ENCODE measurements at places on chromosomes 2 and 18.
A peak's percentile ranks its signal among the peaks of the same experiment; 100 is the strongest.

DNA sequence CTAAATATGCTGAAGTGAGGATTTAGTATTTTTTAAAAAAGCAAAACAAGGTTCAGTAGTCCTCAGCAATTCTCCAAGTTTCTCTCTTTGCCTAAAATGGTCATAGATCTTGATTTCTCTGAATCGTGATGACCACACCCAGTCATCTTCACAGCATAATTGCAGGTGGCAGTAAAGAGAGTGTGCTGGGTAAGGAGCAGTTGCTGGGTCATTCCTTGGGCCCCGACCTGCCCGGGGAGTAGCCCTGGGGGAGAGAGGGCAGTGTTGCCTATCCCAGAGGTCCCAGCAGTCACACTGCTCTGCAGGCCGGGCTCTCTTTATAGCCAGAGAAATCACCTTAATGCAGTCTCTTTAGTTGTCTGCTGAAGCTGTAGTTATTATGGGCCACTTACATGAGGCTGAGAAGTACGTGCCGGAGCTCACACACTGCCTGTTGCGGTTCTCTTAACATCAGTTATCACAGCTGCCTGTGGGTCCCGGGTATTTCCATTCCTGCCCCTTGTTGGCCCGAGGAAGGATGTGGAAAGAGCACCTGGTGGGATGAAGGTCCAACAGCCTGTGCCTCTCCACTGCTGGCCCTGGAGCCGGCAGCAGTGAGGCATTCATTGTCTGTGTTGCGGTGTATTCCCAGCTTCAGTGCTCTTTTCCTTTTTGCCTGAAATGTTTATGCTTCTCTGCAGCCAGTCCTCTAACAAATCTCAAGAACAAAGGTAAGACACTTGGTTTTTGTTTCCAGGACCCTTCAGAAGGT lies 230.1 kb downstream of the ALPK2 start:
- no peak for DNase-seq

DNA sequence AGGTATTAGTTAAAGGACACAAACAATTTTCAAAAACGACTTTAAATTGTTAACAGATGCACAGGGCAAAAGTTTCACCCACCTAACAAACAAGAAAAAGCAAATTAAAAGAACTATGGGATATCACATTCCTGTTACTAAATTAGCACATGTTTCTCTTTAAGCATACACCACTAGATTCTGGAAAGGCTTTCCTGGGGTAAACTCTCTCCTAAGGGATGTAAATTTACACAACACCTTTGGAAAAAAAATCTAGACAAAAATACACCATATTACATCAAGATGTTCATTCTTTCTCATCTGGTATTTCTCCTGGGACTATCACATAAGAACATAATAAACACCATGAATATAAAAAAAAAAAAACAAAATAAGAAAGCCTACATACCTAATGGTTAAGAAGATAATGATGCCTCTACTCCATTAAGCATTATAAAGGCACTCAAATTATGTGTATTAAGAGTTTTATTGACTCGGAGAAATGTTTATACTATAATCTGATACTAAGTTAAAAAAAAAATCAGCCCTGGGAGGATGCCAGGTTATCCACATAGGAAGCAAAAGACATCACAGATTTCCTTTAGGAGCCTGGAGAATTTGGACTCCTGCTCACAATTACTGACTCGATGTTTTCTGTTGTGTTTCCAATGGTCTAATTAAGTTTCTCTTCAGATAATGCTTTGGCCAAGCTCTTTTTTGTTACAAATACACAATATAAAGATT lies 82.8 kb upstream of the AFF3 start:
- DNase-seq = no peak

- no peak for DNase-seq
These were observed 3.1 kb upstream of the DSEL start for GRCh38 chr18:67519592-67519991.

GRCh38 chr2:104547221-104547620 lies 306.7 kb upstream of the POU3F3 start:
- no peak for DNase-seq

- no peak for DNase-seq
These were observed 124.5 kb upstream of the BARD1 start for GRCh38 chr2:214934006-214934405.

- DNase-seq = peak; percentile 70
These were observed 97.6 kb downstream of the NDUFA10 start for GRCh38 chr2:239927424-239927981.

DNA sequence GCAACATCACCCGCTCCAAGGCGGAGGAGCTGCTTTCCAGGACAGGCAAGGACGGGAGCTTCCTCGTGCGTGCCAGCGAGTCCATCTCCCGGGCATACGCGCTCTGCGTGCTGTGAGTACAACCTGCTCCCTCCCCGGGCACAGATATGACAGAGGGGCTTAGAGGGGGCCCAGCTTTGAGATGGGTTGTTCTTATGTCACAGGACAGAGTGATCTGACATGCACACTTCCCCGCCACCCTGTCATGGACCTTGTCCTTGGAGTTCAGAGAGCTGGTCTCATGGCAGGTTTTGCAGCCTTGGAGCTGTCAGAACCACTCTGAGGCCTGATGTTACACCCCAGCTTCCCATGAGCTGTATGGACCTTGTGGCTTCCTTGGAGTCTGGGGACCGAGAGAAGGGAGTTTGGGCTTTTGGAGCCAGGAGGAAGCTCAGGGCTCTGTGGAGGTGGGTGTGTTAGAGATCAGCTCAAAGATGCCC lies 398 bp downstream of the INPP5D start:
- no peak for DNase-seq

GRCh38 chr2:86017901-86018896 lies 87.5 kb downstream of the POLR1A start:
- DNase-seq = no peak

GRCh38 chr2:158663796-158664195 lies 131.3 kb upstream of the DAPL1 start:
- no peak for DNase-seq

- DNase-seq = peak; percentile 23
These were observed 8.6 kb downstream of the RBMS1 start for GRCh38 chr2:160484859-160485520.

GRCh38 chr2:102453501-102453900 lies 19.5 kb upstream of the SLC9A4 start:
- DNase-seq = no peak

DNA sequence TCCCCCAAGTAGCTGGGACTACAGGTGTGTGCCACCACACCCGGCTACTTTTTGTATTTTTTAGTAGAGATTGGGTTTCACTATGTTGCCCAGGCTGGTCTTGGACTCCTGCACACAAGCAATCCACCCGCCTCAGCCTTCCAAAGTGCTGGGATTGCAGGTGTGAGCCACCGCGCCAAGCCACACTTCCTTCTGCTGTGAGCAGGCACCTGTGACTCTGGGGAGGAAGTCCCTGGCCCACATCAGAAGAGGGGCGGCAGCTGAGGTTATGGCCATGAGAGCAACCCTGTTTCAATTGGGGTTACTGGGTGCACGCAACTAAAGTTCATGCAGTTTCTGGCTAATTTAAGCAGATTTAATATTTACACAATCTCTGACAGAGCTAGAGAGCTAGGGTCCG lies 91.0 kb downstream of the PLB1 start:
- DNase-seq = no peak

GRCh38 chr2:99756059-99756458 lies 266.2 kb upstream of the REV1 start:
- DNase-seq = no peak

- no peak for DNase-seq
These were observed 162.3 kb downstream of the MREG start for GRCh38 chr2:215851082-215851481.

- DNase-seq = no peak
These were observed 17.1 kb downstream of the HS6ST1 start for GRCh38 chr2:128301501-128301966.

- DNase-seq = no peak
These were observed 83.0 kb downstream of the CCDC138 start for GRCh38 chr2:108869542-108869941.

GRCh38 chr2:102798181-102798580 lies 36.4 kb downstream of the TMEM182 start:
- no peak for DNase-seq

- DNase-seq = no peak
These were observed 251.3 kb downstream of the EIPR1 start for GRCh38 chr2:3126171-3126910.

GRCh38 chr18:22355598-22355997 lies 62.1 kb downstream of the CTAGE1 start:
- no peak for DNase-seq

- no peak for DNase-seq
These were observed 108.2 kb upstream of the CTDP1 start for GRCh38 chr18:79571211-79572092.

GRCh38 chr2:69764286-69765095 lies 22.6 kb downstream of the ANXA4 start:
- no peak for DNase-seq

All from stimulated activated CD4-positive, alpha-beta T cell treated with anti-CD3 and anti-CD28 coated beads, Interleukin-15, amount 100 ng/mL, for 48 hours (primary cell).